Sciatic nerve (tissue), 2 donors: ENCODE measurements at places on chromosomes 7 and 10. TPM values are rescaled to one million over a fixed set of nuclear protein-coding genes. Genes with fewer than 3 reads are reported as not detected.

Gene RAMP3
- 59.6 TPM for total RNA-seq

Gene SAMD9
- total RNA-seq: 10.2 TPM

DNA sequence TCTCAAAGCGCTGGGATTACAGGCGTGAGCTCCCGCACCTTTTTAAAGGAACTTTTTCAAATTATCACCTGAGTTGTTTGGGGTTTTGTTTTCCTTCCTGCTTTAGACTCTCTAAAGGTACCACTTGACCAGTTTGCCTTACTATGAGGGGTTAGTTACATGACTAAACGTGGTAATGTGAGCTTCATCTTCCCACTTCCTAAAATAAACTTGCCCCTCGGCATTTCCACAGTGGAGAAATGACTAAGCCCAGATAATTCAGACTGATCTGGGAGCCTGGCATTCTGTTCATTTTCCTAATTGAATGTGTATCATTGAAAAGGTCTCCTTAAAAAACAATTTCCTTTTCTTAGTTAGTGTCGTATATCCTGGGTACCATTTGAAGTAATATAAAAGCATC is 163.4 kb downstream of the PLXDC2 start:
- DNase-seq: no peak

DNA sequence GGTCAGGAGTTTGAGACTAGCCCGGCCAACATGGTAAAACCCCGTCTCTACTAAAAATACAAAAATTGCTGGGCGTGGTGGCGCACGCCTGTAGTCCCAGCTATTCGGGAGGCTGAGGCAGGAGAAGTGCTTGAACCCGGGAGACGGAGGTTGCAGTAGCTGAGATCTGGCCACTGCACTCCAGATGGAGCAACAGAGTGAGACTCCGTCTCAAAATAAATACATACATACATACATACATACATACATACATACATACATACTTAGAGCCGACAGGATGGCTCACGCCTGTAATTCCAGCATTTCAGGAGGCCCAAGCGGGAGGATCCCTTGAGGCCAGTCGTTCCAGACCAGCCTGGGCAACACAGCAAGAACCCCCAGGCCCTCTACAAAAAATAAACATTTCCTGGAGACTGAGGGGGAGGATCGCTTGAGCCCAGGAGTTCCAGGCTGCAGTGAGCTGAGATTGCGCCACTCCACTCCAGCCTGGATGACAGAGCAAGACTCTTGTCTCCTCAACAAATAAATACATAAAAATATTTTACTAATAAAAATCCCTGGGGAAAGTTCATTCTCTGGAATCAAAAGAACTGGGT is 90.9 kb upstream of the TNRC18 start:
- no peak for DNase-seq

- no peak for DNase-seq
Measured at GRCh38 chr7:49398746-49399145, 374.7 kb upstream of the VWC2 start.

- no peak for DNase-seq
Measured at GRCh38 chr10:121627876-121628581, 29.8 kb upstream of the FGFR2 start.

DNA sequence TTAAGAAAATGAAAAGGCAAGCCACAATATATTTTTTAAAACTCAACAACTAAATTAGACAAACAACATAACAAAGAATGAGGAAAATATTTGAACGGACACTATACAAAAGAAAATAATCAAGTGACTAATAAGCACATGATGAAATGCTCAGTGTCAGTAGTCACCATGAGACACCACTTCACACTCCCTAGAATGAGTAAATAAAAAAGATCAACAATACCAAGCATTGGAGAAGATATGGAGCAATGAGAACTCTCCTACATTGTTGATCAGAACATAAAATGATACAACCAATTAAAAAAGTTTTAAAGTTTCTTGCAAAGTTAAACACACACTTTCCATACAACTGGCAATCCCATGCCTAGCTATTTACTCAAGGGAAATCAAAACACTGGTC is 222.2 kb downstream of the C7orf25 start:
- no peak for DNase-seq

DNA sequence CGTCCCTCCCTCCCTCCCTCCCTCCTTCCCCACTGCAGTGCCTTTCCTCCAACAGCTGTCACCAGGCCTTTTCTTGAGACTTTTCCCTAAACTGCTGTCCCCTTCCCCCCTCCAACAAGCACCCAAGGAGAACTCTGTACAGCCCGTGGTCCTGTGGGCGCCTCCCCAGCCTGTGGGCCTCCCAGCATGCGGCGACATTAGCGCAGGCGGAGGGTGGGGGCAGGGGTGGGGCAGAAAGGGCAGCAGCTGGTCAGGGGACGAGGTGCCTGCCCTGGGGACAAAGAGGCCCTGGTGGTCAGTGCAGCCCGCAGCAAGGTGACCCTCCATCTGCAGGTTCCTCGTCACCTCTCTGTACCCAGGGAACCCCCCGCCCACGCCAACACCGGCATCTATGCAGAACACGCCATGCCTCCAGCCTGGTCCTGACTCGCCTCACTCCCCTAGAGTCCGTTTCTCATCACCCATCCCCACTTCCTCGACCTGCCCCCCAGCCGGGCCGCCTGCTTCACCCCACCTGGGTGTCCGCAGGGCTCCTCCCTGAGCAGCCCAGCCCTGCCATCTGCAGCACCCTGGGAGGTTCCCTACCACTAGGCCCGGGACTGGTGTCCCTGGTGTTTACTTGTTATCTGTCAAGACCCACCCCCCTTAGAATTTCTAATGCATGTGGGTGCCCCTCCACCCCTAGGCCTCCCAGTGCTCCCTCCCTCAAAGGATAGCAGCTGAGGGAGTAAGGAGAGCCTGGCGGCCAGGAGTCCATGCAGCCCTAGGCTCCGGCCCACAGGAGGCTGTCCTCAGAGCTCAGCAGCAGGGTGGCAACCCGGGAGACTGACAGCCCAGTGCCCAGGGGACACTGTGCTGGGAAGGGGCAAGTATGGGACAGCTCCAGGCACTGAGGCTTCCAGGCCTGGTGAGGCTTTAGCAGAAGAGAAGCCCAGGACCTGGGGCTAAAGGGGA is 147.8 kb downstream of the ARHGAP22 start:
- DNase-seq: peak; percentile 51

GRCh38 chr7:106841896-106842390 is 23.1 kb upstream of the PIK3CG start:
- DNase-seq: no peak

DNA sequence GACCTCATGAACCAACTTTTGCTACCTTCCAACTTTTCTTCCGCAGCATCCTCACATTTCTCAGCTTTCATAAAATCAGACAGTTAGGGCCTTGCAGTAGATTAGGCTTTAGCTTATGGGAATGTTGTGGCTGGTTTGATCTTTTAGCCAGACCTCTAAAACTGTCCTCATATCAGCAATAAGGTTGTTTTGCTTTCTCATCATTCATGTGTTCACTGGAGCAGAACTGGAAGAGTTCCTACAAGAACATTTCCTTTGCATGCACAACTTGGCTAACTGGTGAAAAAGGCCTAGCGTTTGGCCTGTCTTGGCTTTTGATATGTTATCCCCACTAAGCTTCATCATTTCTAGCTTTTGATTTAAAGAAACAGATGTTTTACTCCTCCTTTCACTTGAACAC is 130.0 kb upstream of the LRRTM3 start:
- DNase-seq: no peak

GRCh38 chr10:50653758-50654157 is 30.0 kb upstream of the SGMS1 start:
- no peak for DNase-seq

- DNase-seq: no peak
Measured at GRCh38 chr7:151637781-151638261, 118.1 kb upstream of the RHEB start.

- DNase-seq: no peak
Measured at GRCh38 chr7:75711656-75712514, 26.9 kb downstream of the HIP1 start.

- no peak for DNase-seq
Measured at GRCh38 chr7:116583653-116584052, 58.8 kb downstream of the CAV1 start.

GRCh38 chr10:35561715-35562114 is 43.4 kb upstream of the GJD4 start:
- DNase-seq: no peak

DNA sequence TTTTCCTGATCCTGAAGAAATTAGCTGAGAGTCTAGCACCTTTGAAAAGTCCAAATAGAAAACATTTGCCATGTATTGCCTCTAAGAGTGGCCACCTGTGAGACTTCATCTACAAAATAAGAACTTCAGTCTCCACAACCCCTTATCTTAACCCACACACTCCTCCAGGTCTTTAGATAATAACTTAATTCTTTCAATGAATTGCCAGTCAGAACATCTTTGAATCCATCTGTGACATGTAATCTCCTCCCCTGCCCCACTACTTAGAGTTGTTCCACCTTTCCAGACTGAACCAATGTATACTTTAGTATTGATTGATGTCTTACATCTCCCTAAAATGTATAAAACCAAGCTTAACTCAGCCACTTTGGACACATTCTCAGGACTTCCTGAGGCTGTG is 84.4 kb upstream of the FAM171A1 start:
- no peak for DNase-seq
